Stimulated activated CD8-positive, alpha-beta memory T cell treated with anti-CD3 and anti-CD28 coated beads, Interleukin-12 subunit alpha, Interleukin-12 subunit beta, amount 100 ng/mL, for 1 hour (primary cell): ENCODE measurements at places on chromosomes 5 and 9.
A peak's percentile ranks its signal among the peaks of the same experiment; 100 is the strongest.

GRCh38 chr9:132572921-132573320, 9.5 kb upstream of the BARHL1 start:
- DNase-seq = no peak

DNA sequence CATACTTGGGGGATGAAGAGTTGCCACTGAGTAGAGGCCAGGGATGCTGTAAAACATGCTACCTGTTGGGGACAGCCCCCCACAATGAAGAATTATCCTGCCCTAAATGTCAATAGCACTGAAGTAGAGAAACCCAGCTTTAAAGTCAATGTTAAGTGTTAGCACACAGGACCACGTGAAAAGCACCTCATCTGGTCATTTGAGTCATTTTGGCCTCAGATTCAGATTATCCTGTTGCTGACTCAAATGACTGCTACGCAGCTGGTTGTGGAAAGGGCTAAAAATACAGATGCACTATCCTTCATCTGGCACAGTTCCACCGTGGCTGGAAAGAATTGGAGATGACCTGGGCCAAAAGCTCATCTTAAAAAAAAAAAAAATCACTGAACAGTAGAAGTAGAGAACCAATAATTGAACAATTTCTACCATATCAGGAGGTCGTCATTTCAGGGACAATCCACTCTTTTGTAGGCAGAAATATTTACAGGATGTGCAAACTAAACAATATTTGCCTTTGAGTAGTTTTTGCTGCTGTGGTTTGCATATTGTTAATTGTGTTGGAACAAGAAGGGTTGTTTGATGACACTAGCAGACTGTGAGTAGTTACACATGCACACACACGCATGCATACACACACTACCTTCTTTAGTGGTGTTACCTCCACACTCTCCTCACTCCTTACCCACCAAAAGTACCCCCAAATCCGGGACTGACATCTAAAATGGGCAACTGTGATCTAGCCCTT, 195.3 kb upstream of the KLF9 start:
- no peak for DNase-seq

DNA sequence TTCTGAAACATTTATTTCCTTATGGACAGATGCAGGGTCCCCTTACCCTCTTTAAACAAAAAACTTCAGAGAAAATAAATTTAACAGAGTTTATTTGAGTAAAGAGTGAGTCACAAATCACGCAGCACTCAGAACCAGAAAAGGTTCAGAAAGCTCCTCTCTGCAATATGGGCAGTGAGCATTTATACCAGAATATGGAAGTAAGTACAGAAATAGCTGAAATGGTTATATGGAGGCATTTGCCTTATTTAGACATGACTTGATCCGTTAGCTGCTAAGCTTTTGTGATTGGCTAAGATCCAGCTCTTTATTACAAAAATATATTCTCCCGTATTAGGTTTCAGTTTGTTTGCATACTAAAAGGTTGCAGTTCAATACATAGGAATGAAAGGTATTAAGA, 1554.1 kb downstream of the EFNA5 start:
- DNase-seq = no peak

GRCh38 chr5:144092508-144092907, 78.0 kb downstream of the YIPF5 start:
- DNase-seq = no peak

- DNase-seq = no peak
Observed at GRCh38 chr9:34580358-34580757, 9.2 kb downstream of the CNTFR start.

GRCh38 chr5:169006842-169007790, 293.8 kb downstream of the SLIT3 start:
- no peak for DNase-seq

DNA sequence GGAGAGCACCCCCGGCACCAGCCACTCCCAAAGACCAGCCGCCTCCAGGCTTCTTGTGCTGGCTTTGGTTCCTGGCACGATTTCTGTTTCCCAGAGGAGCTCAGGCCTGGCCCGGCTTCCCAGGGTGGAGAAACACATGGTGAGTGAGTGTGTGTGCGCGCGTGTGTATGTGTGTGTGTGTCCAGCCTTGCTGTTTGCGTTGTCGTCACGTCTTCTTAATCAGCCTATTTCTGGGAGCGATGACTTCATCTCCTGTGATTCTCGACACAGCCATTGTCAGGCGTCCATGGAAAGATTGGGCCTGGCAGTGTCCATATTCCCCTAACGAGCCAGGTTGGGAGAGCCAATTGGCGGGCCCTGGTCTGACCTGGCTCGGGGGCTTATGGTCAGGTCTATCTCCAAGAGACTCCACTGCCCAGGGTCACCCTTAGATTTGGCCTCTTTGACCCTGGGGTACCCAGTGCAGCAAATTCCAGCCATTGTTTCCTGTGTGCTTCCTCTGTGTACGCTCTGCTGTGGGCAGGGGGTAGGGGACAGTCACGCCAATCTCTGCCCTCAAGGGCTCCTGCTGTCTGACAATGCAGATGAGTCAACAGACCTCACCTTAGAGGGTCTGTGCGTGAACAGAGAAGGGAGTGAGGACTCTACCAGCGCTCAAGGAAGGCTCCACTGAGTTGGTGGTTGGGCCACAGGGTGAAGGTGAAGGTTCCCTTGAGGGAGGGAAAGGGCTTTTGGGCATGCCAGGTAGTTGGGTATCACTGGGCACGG, 73.8 kb downstream of the DAB2IP start:
- no peak for DNase-seq

GRCh38 chr9:38234479-38235170, 157.9 kb upstream of the ALDH1B1 start:
- DNase-seq = no peak

- no peak for DNase-seq
Observed at GRCh38 chr9:14271093-14271673, 42.8 kb downstream of the NFIB start.

DNA sequence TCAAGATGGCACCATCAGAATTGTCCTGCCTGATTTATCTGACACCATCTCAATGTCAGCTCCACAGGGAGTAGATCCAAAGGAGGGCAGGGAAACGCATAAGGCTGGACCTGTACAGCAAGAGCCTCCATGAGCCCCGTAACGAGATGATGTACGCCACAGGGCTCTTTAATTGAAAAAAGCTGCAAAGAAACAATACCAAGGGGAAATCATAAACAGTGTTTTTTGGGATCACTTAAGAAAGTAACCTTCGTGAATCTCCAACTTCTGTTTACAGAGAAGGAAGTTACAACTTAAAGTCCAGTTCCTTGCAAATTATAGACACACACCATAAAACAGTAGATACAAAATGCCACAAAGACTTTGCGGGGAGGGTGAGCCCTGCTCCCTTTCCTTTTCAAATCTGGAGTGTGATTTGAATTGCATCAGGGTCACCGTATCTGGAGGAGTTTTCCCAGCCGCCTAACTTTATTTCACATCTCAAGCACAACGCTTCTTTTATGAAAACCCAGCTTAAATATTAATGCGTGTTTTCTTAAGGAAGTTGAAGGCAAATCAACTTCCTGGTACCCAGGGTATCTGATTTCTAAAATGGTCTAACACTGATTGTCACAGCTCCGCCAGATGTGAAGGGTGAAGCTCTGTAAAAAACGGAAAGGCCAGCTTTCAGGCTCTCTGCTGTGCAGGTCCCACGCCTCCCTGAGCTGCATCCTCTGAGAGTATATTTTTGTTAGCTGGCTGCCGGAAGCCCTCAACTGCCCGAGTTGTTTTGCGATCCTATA, 88.9 kb downstream of the EBF1 start:
- no peak for DNase-seq

- DNase-seq = no peak
Observed at GRCh38 chr5:115490596-115490995, 54.0 kb downstream of the FEM1C start.

DNA sequence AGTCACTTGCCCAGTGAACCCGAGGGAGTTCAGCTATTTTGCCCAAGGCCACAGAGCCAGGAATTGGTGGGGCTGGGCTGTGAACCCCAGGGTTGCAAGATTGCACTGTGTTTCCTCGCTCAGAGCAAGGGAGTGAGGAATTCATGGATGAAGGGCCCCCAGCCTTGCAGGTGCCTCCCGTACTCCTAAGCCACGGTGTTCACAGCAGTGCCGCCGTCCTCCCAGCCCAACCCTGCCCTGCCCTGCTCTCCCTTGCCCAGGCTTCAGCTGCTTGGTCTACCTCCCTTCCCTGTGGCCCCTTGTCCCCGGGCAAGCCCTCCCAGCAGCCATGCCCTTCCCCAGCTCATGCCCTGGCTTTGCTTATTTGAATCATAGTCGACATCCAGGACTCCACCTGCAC, 6.1 kb downstream of the LAMC3 start:
- no peak for DNase-seq

DNA sequence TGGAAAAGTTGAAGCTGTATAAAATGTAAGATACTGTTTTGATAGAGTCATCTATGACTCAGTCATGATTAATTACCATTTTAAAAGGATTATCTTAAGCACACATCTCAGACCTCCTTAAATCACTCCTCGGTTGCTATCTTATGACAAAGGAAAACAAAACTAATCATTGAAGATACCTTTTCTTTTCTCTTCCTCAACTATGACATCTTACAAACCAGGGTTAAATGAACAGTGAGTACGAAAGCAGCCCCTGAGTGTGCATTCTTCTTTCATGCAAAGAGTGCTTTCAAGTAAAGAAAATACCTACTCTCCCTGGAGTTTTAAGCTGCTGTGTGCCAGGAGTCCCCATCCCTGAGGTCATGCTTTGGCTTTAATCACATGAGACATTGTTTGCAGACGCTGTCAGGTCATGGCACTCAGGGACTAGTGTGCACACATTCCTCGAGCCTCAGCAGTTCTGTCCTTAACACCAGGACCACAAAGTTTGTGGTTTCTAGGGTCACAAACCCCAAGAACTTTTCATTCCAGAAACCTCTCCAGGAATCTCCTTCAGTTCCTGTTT, 86.7 kb upstream of the ICE1 start:
- DNase-seq = no peak

- DNase-seq = no peak
Observed at GRCh38 chr5:79990205-79990597, 861 bp downstream of the MTX3 start.

GRCh38 chr9:71072587-71072986, 48.8 kb downstream of the TRPM3 start:
- DNase-seq = no peak

- DNase-seq = no peak
Observed at GRCh38 chr5:5116956-5117355, 23.2 kb upstream of the ADAMTS16 start.

DNA sequence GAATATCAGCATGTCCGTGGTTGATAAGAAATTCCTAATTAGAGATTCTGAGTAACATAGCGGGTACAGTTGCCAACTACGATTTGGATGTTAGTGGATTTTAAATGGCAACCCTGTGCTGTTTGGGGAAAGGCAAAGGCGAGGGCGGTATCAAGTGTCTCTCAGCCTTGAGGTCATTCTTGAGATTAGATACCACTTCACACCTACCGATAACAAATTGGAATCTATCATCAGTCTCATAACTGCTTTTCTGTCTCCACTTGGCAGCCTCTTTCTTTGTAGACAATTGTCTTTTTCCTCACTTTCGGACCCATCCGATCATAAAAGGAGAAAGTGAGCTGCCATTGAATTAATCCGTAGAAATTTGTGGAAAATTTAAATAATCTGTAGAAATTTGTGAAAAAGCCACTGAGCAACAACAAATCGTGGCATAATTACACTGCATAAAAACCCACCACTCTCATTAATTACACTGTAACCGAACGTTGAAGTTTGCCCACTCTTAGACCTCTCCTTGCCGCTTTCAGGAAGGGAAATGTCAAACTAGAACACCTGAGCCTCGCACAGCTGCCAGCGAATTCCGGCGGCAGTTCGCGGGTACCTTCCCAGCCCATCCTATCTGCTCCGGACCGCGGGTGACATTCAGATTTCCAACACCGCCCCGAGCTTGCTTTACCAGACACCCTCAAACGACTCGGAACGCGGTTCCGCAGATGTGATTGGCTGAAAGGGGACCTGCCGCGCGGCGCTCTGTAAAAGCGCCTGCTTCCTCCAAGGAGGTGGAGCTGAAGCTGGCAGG, 849 bp upstream of the RGMB start:
- peak; percentile 21 for DNase-seq

DNA sequence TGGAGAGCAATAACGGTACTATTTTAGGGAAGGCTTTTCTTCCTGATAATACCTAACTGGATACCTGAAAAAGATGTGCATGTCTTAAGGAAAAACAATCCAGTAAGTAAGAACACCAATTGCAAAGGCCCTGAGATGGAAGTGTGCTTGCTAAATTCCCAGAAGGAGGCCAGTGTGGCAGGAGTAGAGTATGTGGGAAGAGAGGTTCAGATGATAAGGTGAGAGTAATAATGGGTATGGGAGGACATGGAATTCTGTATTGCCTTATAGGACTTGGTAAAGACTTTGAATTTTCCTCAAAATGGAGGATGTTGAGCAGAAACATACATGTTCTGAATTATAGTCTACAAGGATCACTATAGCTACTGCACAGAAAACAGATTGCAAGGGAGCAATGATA, 89.3 kb downstream of the COMMD10 start:
- no peak for DNase-seq
